ENCODE measurements at places on chromosomes 2 and 18.

GRCh38 chr2:127080938-127081755 is 25.8 kb downstream of the BIN1 start:
- peaks cover 70% of the 10 kb centered on the region for H3K4me1 ChIP-seq
- no peaks in the 10 kb centered on the region for H3K27me3 ChIP-seq
- peak overlapping the region; percentile 90 for H3K4me3 ChIP-seq

GRCh38 chr18:77482190-77483085 is 232.8 kb downstream of the GALR1 start:
- peaks cover 17% of the 10 kb centered on the region for H3K27me3 ChIP-seq
- DNase-seq, result no peak
- no peaks in the 10 kb centered on the region for H3K4me1 ChIP-seq
- no peak overlapping the region for H3K27ac ChIP-seq

GRCh38 chr2:175441181-175441761 is 259.8 kb upstream of the ATP5MC3 start:
- H3K27me3 ChIP-seq, result peaks cover 14% of the 10 kb centered on the region
- H3K36me3 ChIP-seq, result no peaks in the 10 kb centered on the region
- no peak overlapping the region for H3K27ac ChIP-seq
- no peak overlapping the region for H3K4me3 ChIP-seq

- H3K4me3 ChIP-seq, result no peak overlapping the region
- peaks cover 16% of the 10 kb centered on the region for H3K4me1 ChIP-seq
- no peak overlapping the region for H3K27ac ChIP-seq
- H3K36me3 ChIP-seq, result no peaks in the 10 kb centered on the region
- DNase-seq, result no peak
These were observed 1.6 kb upstream of the RMDN2 start for GRCh38 chr2:37923308-37924055.

- peaks cover 60% of the 10 kb centered on the region for H3K36me3 ChIP-seq
- peak overlapping the region; percentile 99 for H3K27ac ChIP-seq
- H3K4me3 ChIP-seq, result peak overlapping the region; percentile 99
These were observed 813 bp downstream of the NDC80 start for GRCh38 chr18:2572171-2572569.

- no peaks in the 10 kb centered on the region for H3K4me1 ChIP-seq
- no peak for DNase-seq
- H3K27ac ChIP-seq, result no peak overlapping the region
- no peak overlapping the region for H3K4me3 ChIP-seq
- no peaks in the 10 kb centered on the region for H3K36me3 ChIP-seq
- H3K27me3 ChIP-seq, result peaks cover 19% of the 10 kb centered on the region
These were observed 14.2 kb upstream of the TTC21B start for GRCh38 chr2:165967746-165968145.

Data from activated naive CD8-positive, alpha-beta T cell treated with anti-CD3 and anti-CD28 coated beads for 36 hours (primary cell).